ENCODE measurements at places on chromosomes 5 and 9.

DNA sequence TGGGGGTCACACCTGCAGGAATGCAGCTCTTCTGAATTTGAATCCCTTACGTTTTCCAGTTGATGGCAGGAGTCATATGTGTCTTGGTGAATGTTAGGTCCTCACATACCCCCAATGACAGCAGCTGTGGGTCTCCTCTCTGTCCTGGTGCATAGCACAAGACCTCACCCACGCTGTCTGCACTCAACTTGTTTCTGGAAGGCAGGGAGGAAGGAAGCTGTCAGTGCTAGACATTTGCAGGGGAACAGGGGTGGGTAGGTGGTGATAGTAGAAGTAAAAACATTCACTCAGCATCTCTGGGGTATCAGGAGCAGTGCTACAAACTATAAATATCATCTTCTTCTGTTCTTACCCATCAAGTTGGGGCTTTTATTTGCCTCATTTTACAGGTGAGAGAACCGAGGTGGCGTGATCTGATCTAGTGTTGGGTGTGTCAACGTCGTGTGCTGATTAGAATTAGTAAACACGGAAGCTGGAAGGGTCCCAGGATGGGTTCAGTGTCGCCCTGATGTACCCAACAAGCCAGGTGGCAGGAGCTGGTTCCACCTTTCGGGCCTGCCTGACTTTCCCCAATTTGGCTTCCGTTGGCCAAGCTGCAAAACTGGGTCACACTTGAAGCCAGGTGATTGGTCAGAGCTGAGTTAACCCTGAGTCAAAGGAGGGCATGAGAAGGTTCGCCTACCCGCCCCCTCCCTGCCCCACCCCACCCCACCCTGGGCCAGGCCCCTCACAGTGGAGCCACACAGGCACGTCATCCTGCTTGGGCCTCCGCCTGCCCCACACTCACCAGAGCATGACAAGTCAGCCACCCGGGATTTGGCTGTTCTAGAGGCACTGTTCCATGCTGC, 15.8 kb downstream of the ERGIC1 start:
- no peak for DNase-seq

- DNase-seq: no peak
These were observed 96.7 kb upstream of the SEMA6A start for GRCh38 chr5:116671211-116671736.

GRCh38 chr9:14440062-14440461, 126.1 kb upstream of the NFIB start:
- DNase-seq: no peak

DNA sequence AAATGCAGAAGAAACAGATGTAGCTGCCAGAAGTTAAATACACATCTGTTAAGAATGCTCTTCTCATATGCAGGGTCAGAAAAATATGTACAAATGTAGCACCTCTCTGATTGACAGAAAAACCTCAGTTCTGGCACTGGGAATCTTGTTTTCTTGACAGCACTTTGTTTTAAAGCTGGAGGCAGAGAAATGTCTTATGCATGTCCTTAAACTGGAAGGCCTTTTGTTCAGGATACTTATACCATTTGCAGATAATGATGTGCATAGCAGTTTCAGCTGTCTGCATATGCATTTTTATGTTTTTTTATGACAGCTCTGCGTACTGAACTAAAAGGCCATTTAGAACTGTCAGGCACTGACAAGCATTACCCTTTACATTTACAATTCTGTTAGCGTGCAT, 567.9 kb downstream of the EBF1 start:
- DNase-seq: no peak

DNA sequence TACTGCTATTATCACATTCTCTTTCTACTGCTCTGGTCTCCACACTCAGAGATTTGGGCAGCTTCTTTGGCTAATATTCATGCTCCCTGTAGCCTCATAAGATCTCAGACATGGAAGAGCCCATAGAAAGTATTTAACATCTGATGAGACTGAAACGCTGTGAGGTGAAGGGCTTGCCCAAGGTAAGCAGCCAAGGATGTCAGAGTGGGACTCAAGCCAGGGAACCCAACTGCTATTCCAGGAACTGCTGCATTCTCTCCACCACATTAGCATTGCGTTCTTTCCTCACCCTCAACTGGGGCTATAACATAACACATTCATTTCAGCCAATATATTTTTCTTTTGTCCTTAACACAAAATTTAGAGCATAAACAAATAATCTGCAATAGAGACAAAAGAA, 3.8 kb downstream of the ADRB2 start:
- DNase-seq: no peak

GRCh38 chr5:65925601-65926275, 637 bp upstream of the ERBIN start:
- DNase-seq: peak; percentile 73

DNA sequence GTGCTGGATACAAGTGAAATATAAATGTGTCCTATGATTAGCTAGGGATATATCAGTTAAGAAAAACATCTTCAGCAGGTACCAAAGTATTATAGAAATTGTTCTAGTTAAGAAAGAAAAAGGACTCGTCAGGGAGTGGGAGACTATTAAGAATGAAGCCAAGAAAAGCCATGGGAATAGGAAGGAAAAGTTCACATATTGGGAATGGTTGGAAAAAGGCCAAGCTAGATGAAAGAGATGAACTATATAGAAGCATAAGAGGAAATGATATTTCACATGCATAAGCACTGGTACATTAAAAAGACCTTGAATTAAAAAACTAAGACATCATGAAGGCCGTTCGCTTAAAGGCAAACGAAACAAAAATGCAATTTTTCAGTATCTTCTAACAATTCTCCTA, 237.7 kb downstream of the ADAMTS6 start:
- no peak for DNase-seq

DNA sequence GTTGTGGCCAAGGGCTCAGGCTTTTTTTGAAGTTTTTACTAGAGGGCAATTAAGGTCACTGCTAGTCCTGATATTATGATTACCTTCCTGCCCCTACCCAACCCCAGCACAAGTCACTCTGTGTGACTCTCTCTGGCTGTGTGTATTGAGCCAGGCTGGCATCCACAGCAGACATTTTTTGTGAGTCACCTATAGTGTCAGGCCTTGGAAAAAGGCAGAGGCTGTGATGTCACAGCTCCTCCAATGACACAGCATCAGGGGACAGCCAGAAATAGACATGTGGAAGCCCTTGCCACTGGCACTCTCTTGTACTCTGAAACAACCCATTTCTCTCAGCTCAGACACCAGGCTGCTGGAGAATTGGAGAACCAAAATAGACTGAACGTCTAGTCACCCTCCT, 145.4 kb downstream of the NMUR2 start:
- no peak for DNase-seq

DNA sequence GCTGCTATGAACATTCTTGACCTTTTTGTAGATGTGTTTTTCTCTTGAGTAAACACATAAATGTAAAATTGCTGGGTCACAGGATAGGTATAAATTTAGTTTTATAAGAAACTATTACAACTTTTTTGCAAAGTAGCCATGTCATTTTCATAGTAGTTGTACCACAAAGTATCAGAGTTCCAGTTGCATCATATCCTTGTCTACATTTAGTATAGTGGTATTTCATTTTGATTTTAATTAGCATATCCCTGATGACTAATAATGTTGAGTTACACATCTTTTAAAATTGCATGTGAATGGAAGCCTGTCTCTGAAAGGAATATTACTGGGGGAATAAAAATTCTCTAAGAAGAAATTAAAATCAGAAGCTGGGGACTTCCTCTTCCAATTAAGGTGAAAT, 85.4 kb downstream of the TMEM161B start:
- DNase-seq: no peak

DNA sequence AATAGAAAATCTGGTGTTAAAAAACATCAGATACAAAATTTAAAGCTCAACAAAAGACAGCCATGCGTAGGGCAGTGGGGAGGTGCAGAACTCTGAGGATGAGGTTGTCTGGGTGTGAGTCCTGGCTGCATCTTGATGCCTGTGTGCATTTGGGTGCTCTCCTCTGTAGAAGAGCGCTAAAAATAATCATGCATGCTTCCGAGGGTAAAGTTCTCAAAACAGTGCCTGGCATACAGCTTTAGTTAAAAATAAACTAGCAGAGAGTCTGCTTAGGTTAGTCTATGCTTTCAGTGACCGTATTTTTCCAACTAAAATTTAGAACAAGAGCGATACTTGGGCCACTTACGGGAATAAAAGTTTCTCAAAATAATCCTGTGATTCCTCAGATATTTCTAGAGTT, 55.5 kb upstream of the SPATA31C2 start:
- DNase-seq: no peak

DNA sequence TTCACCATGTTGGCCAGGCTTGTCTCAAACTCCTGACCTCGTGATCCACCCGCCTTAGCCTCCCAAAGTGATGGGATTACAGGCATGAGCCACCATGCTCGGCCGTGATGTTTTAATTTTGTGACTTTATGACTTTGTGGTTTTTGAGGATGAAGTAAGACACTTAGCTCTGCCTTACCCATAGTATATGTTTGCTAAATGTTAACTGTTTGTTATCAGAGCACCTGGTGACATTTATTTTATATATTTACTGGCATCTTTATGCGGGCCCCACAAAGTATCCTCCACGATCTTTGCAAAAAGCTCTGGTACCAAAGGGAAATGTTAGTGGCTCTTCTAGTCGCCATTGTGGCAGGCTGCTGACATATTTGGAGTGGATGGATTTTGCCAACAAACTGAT, 6.7 kb downstream of the SLC23A1 start:
- DNase-seq: no peak

- peak; percentile 3 for DNase-seq
These were observed 713.6 kb downstream of the TLE4 start for GRCh38 chr9:80285326-80285725.

- no peak for DNase-seq
These were observed 75.0 kb downstream of the GCNT1 start for GRCh38 chr9:76534026-76534425.

DNA sequence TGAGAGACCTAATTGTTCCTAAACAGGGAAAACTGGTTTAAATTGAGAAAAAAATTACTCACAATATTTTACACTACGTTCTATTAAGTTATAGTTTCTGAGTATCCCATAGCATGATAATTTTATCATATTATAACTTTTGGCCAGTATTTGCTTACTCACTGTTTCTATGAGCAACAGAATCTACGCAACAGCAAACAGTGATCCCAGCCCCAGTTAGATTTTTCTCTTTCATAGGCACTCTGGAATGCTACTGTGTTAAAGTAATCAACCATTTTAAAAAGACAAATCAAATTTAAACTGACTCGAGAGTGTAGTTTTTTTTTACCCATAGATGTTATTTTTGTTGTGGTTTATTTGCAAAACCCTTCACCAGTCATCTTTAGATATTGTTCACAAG, 107.2 kb downstream of the XRCC4 start:
- DNase-seq: no peak

DNA sequence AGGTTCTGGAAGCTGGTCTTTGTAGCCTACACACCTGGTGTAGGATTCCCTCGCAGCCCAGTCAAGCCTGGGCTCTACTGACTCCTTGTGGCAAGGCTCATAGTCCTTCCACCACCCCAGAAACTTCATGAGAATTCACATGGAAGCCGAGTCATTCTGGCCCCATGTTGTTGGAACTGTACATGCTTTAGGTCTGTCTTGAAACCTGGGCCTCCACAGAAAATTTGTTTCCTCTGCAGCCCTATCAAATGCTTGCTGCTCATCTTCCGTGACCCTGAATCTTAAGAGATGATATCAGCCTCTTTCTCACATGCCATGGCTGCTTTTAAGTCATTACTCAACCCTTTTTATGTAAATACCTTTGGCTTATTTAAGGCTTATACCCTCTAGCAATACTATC, 113.4 kb upstream of the GRHPR start:
- no peak for DNase-seq

DNA sequence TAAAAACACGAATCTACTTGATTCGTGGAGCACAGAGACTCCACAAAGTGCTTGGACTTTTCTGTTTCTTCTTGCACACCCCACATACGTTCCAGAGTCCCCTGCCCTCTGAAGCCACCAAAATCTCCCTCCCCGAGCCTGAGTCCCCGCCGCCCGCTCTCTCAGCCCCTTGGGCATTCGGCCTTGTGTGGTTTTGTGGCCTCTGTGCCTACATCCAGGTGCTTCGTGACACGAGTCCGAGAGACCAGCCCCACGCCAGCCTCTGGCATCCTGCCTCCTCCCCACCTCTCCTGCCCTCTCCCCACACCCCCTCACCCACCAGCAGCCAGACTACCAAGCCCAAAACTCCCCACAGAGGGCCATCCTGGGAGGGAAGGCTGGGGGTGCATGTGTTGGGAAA, 87.8 kb upstream of the PPP1R26 start:
- no peak for DNase-seq

DNA sequence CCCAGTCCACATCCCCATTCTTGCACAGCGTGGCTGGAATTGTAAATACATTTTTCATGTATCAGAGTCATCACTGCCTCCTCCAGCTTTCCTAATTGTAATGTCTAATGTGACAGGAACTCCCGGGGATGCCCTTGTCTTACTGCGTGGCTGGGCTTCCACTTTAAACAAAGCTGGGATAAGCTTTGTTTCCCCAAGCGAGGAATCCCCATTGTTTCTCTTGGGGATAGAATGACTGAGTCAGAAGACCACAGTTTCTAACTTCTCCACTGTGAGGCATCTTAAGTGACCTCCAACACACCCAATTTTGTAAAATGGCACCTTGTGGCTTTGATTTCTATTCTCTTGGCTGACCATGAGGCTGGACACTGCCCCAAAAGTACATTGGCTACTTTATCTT, 22.4 kb downstream of the ARPC5L start:
- no peak for DNase-seq

GRCh38 chr9:135039916-135040645, 47.4 kb upstream of the OLFM1 start:
- DNase-seq: no peak

All from Jurkat, Clone E6-1 (cell line).